IPS DF 6.9 (cell line): ENCODE measurements at places on chromosomes 5 and 9.

GRCh38 chr9:92463387-92463786, 18.9 kb downstream of the ASPN start:
- DNase-seq: no peak

- no peak for DNase-seq
These were observed 174.5 kb upstream of the MAP3K1 start for GRCh38 chr5:56640763-56641406.

GRCh38 chr9:105697871-105698270, 3.5 kb downstream of the TMEM38B start:
- DNase-seq: no peak

DNA sequence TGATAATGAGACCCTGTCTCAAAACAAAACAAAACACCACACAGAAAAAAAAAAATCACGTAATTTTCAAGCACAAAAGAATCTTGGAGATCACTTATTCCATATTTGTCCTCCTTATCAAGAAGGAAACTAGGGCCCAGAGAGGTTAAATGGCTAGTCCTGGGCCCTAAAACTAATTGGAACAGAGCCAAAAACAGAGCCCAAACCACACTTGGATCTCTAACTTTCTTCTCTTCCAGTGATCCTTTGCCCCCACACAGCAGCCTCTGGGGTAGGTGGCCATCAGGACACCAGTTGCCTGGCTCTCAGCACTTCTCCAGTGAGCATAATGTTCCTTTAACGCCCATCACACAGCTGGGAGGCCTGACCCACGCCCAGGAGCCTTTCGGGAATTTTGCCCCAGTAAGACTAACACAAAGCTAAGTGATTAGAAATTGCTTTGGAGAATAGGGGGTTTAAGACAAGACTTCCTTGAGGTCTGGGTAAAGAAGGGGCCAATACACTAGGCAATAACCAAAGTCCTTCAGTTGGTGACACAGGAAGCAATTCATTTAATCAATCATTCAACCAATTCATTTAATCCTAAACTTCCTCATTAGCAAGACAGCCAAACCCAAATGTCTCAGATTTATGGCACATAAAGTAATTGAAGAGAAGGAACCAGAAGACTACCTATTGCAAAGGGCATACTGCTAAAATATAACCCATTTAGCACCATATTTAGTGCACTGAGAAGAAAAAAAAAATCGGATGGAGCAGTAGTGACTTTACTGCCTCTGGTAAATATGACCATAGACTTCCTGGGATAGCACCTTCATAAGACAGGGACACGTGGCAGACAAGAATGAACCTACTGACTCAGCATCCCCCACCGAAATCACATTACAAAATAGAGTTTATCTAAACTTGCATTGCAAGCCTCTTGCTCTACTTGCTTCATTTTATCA, 77.8 kb downstream of the ZNF608 start:
- no peak for DNase-seq

DNA sequence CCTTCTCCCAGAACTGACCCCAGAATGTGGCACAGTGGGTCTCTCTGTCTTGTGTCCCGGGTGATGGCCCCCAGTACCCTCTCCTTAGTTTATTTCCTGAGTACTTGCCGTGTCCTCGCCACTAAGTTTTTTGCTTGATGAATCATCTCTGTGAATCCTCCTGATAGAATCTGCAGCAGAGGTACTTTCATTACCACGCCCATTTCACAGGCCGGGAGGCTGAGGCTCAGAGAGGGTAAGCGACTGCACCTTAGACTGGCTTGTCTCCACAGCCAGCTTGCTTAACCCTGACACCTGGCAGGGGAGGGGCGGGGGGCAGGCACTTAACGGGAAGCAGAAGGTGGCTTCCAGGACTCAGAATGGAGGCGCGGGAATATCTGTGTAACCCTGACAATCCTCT, 7.9 kb upstream of the IER5L start:
- no peak for DNase-seq

DNA sequence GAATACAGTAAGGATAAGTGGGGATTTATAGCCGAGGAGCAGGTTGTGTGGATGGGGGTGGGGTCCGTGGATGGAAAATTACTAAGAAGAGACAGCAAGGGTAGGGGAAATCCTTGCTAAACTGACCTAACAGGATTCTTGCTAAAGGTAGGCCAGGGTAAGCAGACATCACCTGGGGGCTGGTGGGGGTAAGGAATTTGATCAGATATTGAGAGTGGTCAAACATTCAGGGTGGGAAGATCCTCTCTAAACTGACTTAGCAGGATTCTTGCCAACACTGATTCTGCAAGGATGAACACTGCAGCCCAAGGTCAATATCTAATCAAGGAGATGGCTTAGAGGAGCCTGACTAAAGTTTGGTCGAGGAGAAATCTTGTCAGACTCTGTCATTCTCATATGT, 2.7 kb upstream of the PLGRKT start:
- DNase-seq: no peak

DNA sequence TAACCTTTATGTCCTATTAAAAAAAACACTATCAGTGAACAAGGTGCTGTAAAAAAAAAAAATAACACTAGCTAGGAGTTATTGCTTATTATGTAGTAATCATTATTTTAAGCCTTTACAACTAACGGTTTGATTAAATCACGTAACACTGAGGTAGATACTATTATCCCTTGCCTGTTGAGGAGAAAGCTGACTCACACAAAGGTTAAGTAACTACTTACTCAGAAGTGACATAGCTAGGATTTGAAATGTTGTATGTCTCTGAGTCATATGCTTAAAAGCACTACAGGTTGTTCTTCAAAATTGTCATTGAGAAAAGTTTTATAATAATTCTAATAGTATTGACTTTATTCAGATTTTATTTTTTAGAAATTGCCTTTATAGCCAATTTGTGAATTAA, 8.8 kb downstream of the TENT2 start:
- no peak for DNase-seq

GRCh38 chr5:132867046-132867451, 607 bp downstream of the UQCRQ start:
- DNase-seq: no peak

DNA sequence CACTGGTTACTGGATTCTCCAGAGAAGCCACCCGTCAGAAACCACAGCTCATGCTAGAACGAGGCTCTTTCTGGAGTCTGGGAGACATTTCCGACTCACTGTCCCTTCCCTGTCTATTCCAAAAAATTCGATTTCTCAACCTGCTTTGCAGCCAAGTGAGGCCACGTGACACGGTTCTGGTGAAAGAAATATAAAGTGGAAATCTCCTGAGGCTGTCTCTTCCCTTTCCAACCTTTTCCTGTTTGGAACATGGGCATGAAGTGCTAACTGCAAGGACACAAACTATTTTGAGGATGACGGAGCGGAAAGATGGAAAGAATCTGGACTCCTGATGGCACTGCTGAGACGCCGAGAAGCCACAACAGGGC, 6.1 kb upstream of the PTGS1 start:
- no peak for DNase-seq

- DNase-seq: no peak
These were observed 1035.7 kb upstream of the DMAC1 start for GRCh38 chr9:8835291-8835690.

- DNase-seq: no peak
These were observed 22.3 kb downstream of the BNC2 start for GRCh38 chr9:16848179-16848578.

GRCh38 chr5:12272389-12272788, 368.1 kb upstream of the CTNND2 start:
- DNase-seq: peak; percentile 47

DNA sequence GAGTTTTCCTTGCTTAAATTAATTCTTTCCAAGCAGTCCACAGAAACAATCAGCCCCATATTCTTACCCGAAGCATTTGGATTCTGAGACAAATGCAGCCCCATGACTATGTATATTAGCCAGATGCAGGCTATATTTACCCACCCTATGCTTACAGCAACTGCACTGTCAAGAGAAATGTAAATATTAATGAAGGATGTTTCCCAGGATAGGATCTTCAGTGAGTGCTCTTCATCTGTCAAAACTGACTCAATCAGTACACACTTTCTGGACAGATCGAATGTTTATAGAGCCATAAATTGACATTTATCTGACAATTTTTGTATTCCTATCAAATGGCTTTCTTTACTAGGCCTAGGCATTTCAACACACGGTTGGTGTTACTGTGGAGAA, 725.3 kb upstream of the SEMA6A start:
- DNase-seq: no peak

DNA sequence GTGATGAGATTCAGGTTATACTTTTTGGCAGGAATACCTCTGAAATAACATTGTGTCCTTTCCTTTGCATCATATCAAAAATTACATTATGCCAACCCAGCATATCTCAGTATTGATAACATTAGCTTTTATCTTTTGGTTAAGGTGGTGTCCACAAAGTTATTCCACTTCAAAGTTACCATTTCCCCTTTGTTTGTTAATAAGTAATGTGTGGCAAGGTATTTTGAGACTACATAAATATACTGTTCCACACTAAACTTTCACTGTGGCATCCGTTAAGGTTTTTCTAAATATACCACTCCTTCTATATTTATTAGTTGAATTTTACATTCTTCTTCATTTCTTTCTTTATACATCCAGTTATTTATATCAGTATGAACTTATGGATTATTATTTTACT, 14.1 kb upstream of the ARHGEF37 start:
- DNase-seq: no peak

- DNase-seq: no peak
These were observed 97.2 kb downstream of the TRIM36 start for GRCh38 chr5:115072266-115073064.

GRCh38 chr5:74061292-74061691, 435.3 kb downstream of the ARHGEF28 start:
- DNase-seq: no peak

GRCh38 chr9:90942555-90942954, 140.9 kb downstream of the SYK start:
- DNase-seq: no peak

GRCh38 chr5:134420343-134420742, 8.7 kb upstream of the CDKN2AIPNL start:
- no peak for DNase-seq

- no peak for DNase-seq
These were observed 293.0 kb downstream of the ZNF608 start for GRCh38 chr5:124453221-124454051.

DNA sequence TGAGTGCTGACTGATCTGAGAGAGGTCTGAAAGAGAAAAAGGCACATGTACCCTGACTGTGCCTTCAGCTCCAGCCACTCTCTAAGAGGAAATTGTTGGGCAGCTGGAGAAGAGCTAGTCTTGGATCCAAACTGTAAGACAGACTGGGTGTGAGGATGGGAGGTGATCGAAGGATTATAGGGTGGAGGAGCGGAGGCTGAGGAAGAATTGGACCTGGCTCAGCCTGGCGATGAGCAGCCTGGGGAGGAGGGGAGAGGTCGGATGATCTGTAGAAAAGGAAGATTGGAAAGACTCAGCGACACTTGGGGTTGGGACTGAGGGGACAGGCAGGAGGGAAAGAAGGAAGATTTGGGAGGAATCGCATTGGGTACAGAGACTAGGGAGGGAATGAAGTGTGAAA, 98.6 kb upstream of the SLC25A48 start:
- DNase-seq: no peak

DNA sequence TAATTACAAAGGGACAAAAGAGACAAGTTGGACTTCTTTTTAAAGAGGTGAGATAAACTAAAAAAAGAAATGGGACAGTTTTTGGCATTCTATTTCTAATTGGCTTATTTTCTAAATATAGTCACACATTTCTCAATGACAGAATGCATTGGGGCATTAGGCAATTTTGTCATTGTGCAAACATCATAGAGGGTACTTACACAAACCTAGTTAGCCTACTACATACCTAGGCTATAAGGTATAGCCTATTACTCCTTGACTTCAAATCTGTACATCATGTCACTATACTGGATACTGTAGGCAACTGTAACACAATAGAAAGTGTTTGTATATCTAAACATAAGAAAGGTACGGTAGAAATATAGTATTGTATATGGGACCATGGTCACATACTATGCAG, 56.1 kb downstream of the LSM11 start:
- no peak for DNase-seq

DNA sequence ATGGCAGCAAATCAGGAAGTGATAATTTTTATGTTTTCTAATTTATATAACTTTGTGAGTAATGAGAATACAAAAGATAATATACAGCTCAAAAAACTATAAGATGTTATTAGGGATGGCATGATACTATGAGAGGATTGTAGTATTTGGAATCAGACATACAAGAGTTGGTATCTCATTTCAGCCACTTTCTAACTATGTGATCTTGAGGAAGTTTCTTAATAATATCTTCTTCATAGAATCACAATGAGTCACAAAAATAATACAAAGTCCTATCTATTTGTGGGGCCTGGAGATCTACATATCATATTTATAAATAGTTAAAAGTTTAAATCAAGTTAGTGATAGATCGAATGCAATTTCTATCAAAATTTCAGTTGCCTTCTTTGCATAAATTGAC, 23.7 kb upstream of the TMED7 start:
- DNase-seq: no peak

GRCh38 chr5:149215478-149216090, 56.1 kb upstream of the AFAP1L1 start:
- DNase-seq: no peak

DNA sequence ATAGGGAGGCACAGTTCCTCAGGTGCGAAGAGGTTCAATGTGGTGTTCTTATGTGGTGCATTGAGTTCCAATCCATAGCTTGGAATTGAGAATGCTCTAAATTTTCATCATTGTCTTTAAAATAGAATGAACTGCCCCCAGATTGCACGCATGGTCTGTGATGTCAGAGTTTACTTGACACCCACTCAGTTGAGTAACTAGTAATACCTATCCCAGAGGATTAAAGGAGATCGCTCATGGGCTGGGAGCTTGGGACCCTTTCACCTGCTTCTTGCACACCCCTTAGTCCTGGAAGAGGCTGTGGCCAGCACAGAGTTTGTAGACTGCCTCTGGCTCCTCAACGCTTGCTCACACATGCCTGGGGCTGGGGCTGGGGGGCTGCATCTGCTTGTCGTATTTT, 95.1 kb upstream of the OTULINL start:
- DNase-seq: no peak

DNA sequence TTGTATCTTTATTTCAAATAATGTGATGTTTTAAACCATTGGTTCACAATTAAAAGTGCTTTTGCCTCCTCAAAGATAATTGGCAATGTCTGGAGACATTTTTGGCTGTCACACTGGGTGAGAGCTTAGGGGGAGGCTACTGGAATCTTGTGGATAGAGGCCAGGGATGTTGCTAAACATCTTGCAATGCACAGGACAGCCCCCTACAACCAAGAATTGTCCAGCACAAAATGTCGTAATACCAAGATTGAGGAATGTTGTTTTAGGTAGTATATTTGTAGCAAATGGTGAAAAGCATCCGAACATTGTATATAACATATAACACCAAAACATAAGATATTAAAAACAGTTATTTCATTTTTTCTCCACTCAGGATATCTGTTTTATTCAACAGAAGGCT, 99.8 kb downstream of the SLC44A1 start:
- no peak for DNase-seq
